Inflammatory macrophage (primary cell): ENCODE measurements at places on chromosomes 6 and 20.

DNA sequence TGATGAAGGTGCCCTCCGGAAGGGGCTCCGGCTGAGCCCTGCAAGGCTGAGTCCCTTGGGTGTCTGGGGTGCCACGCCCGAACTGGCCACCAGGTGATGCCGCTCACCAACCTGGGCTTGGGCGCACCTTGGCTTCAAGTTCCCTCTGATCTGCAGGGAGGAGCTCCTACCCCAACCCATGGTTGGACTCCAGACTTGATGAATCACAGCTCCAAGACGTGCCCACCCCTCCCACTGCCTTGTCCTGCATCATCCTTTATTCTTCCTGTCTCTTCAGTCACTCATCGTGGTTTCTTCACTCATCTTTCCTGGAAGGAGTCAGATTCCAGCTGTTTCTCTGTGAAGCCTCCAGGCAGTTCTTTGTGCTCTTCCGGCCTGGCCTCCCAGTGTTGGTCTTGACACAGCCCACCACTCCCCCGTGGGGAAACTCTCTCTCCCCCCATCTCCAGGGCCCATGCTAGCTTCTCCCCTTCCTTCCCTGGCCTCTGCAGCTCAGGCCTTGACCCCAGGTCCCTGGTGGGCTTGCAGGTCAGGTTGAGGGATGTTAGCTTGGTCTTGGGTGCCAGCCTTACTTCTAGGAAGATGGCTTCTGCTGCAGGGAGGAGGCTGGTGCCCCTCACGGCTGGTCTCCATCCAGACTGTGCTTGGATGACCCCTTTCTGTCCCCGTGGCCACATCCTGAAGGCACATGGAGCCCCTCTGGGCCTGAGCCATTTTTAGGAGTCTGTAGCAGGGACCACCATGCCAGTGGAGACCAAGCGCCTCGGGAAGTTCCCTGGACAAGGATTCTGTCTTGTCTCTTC is 2.6 kb upstream of the ZBP1 start:
- DNase-seq: peak; percentile 19

- DNase-seq: no peak
Measured at GRCh38 chr6:157245436-157245835, 77.9 kb downstream of the TMEM242 start.

DNA sequence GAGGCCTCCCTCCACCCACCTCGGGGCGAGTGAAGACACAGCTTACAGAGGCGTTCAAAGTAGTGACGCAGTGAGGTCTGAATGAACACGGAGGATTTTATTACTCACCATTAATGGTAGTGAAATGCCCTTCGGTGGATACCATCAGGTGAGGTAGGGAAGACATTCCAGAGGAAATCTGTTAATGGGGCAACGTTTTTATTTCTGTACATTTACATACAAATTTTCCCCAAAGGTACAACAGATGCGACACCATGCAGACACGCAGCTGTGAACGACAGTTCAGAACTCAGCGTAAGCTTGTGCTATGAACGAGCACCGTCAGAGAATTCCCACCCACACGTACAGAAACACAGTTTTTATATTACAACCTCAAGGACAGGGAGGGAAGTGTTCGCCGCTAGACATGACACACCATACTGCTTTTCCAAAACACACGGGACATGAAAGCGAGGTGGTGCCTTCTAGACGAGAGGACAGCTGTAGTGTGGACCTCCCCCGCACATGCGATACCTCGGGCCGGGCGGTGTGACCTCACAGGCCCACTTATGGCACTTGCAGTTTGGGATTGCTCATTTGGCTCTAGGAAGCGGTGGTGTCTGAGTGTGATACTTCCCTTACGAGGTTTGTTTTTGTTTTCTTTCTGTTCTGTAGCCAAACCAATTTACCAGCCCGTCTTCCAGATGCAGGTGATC is 10.7 kb downstream of the PSMG4 start:
- no peak for DNase-seq

DNA sequence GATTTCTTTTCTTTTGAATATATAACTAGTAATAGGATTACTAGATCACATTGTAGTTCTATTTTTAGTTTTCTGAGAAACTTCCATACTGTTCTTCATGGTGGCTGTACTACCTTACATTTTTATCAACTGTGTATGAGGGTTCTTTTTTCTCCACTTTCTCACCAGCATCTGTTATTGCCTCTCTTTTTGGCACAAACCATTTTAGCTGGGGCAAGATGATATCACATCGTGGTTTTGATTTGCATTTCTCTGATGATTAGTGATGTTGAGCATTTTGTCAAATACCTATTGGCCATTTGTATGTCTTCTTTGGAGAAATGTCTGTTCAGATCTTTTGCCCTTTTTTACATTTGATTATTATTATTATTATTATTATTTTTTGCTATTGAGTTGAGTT is 86.1 kb upstream of the TCF21 start:
- no peak for DNase-seq

DNA sequence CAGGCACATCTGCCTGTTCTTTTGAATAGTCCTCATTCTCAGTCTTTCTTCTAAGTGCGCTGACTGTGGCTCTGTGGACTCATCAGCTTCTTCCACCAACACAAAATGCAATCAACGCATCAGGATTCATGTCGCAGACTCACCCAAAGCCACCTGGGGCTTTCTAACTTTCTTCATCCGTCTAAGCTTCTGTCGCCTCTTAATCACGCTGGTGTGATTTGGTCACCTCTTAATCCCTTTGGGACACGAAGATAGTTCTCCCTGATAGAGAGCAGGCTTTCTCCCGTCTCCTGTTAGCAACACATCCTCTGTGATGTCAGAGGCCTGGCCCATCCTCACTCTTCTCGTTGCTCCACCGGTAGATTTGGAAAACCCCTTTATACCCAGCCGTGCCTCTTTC is 78.0 kb upstream of the FOXQ1 start:
- DNase-seq: no peak

DNA sequence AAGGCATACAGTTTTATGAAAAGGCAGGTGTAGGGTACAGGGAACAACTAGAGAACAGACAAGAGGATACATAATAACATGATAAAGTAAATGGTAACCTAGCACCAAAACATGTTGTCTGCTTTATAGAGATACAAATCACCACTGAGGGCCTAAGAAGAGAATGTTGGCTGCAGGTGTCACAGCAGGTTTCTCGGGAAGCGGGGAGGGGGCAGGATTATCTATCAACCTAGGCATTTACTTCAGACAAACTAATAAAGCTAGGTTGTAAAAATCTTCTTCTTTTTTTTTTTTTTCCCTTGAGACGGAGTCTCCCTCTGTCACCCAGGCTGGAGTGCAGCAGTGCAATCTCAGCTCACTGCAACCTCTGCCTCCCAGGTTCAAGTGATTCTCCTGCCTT is 22.7 kb downstream of the PIM1 start:
- DNase-seq: no peak

- peak; percentile 65 for DNase-seq
Measured at GRCh38 chr6:127204281-127204680, 62.4 kb upstream of the RNF146 start.

GRCh38 chr6:163437466-163437865 is 22.9 kb downstream of the QKI start:
- DNase-seq: no peak

DNA sequence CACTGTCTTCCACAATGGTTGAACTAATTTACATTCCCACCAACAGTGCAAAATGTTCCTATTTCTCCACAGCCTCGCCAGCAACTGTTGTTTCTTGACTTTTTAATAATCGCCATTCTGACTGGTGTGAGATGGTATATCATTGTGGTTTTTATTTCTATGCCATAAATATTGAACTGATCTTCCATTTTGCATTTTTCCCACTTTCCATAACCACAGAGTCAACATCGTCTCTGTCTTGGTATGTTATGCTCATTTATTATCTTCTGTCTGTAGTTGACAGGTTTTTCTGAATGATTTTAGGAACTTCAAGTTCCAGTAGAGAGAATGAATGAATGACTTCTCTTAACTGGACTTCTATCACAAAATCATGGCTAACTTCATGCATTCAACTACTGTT is 259.8 kb downstream of the UST start:
- no peak for DNase-seq

DNA sequence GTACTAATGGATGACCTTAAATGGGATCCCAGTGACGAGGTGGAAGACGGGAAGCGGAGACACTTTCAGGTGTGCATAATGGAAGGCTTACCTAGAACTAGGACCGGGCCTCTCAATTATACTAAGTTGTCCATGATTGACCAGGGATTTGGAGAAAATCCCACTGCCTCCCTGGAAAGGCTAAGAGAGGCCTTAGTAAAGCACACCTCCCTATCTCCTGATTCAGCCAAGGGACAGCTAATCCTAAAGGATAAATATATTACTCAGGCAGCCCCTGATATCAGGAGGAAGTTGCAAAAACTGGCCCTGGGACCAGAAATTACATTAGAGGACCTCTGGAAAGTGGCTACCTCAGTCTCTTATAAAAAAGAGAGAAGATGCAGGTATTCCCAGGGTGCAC is 93.2 kb downstream of the JARID2 start:
- no peak for DNase-seq

GRCh38 chr20:22880277-22880676 is 154.8 kb upstream of the SSTR4 start:
- no peak for DNase-seq

DNA sequence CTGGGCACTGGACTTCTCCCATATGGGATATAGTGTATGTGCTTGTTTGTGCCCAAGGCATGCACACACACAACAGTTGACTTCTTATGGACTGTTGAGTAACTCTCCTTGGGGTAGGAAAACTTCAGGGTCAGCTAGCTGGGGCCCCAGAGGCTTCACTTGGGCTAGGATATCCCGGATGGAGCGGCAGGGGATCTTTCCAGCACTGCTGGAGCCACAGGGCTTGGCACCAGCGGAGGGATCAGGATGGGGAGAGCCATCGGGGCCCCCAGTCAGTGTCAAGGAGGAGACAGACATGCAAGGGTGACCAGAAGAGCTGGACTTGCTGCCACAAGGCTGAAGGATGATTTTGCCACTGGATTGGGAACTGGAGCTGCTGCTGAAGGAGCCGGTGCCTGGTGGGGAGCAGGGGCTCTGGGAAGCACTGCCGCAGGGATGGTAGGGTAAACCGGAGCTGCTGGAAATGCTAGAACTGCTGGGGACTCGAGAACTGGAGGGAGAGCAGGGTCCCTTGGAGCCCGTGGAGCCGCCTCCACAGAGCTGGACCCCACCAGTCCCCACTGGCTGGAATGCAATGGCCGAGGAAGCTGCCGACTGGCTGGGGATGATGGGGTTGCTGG is 1.5 kb downstream of the PSORS1C1 start:
- DNase-seq: no peak

- DNase-seq: no peak
Measured at GRCh38 chr20:63102721-63103375, 96.1 kb upstream of the BHLHE23 start.

DNA sequence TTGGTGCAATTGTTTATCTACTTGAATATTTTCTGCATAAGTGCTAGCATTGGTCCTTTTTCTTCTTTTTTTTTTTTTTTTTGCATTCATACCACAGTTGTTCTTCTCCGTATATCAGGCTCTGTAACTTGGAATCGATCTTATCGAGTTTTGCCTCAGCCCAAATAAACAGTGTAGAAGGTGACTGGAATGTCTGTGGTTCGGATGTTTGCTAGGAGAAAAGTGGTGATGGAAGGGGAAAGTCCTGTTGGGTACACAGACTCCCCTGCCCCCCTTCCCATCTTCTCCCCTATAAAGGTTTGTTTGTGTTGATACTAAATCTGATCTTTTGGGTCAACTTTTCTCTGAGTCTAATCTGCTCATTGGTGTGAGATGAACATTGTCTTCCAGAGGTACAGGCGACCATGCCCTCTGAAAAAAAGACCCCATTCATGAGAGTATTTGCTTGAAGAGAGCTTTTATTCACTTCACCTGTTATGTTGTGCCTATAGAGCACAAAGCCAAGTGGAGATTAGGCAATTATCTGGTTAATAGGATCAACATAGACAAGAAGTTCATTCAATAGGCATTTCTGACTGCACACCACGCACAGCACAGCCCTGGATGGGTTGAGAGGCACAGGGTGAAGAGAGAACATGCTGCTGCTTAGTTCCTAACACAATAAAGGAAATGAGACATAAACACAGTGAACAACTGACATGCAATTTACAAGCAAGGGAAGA is 620.0 kb downstream of the PKHD1 start:
- no peak for DNase-seq

- no peak for DNase-seq
Measured at GRCh38 chr6:79269877-79270276, 35.4 kb upstream of the HMGN3 start.

DNA sequence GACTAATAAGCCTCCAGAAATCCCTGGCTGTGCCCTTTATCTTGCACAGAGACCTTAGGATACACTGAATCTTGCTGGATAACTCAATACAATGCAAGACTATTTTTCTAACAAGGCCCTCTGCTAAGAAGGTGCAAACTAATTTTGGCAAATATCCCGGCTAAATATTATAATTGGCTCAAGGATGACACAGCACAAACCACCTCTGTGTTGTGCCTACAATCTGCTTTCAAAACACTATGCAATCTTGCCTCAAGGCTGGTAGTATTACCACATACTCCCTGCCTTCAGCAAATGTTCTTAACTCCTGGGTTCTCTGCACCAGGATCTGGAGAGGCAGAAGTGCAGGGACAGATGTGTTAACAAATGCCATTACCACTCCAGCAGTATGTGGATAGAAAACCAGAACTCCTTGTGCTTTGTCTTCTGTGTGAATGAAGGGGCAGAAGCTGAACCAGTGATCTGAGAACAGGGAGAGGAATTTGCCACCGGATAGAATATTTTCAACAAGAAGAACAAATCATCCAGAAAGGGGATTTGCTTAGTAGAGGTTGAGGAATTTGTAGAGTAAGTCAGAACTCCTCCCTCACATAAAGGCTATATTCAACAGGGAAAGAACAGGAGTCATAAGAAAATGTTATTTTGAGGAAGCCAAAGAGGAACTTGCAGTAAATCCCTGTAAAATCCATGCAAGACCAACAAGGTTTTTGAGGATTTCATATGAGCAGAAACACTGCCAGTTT is 74.1 kb upstream of the SLC4A11 start:
- DNase-seq: peak; percentile 89

DNA sequence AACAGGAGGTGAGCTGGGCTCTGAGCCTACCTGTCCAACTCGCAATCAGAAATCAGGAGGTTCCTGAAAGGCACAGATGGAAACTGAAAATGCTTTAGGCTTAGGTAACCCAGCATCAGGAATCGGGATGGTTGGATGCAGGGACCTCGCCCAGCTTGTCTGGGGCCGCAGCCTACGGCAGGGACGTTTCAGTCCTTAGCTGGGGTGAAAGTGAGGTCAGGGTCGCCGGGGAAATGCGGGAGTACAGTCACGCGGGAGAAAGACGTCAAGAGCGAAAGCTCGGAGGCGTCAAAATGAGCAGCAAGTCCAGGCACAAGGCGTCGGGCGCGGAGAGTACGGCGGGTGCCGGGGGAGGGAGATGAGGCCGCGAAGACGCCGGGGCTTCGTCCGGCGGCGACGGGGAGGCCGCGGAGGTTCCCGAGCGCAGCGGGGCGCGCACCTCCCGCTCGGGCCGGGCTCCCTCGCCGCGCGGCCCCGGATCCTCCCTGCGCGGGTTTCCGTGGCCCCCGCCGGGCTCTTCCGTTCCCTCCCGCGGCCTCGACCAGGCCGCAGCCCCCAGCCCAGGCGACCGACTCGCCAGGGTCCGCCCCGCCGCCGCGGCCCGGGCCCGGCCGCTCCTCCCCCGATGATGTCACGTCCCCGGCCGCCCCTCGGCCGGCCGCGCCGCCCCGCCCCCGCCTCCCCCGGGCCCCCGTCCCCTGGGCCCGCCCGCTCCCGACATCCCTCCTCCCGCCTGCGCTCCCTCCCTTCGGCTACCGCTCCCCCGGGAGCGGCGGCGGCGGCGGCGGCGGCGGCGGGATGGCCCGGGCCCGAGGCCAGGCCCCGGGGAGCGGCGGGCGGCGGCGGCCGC is at the start of gene EBF4:
Gene EBF4 (plus strand): TSS at position 745 of the 850 bp plus-strand sequence. CDS start 866 bp downstream, outside the sequence.
- DNase-seq: no peak

GRCh38 chr6:157629220-157629619 is 193.8 kb upstream of the SNX9 start:
- peak; percentile 50 for DNase-seq
